NCI-H524 (cell line): ENCODE measurements at places on chromosomes 5 and 9.
A peak's percentile ranks its signal among the peaks of the same experiment; 100 is the strongest.

GRCh38 chr5:139222346-139222745, 24.2 kb upstream of the SIL1 start:
- no peak for DNase-seq

DNA sequence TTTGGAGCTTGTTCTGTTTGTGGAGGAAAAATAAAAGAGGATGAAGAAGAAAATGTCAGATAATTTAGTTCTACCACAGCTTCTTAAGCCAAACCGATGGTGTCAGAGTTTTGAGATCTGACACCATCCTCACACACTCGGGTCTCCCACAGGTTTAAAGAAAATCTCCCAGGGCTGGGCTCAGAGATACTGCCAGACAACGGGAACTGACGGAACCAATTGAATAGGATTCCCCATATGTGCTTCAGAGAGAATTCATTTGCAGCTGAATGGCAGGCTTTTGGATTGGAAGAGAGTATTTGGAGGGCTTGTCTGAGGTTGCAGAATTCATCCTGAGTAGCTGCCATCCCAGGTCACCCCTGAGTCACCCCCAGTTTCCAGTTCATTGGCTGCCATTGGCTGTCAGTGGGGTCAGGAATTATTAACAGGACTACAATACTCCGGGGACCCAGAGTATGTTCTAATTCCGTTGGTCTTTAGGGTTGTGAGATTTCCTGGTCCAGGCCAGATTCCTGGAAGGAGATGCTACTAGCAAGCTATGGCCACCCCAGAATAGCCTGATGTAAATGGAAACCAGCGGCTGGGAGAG, 131.3 kb downstream of the PDZD2 start:
- DNase-seq = no peak

- DNase-seq = peak; percentile 26
These were observed 3.7 kb downstream of the SLC31A2 start for GRCh38 chr9:113154471-113154870.

DNA sequence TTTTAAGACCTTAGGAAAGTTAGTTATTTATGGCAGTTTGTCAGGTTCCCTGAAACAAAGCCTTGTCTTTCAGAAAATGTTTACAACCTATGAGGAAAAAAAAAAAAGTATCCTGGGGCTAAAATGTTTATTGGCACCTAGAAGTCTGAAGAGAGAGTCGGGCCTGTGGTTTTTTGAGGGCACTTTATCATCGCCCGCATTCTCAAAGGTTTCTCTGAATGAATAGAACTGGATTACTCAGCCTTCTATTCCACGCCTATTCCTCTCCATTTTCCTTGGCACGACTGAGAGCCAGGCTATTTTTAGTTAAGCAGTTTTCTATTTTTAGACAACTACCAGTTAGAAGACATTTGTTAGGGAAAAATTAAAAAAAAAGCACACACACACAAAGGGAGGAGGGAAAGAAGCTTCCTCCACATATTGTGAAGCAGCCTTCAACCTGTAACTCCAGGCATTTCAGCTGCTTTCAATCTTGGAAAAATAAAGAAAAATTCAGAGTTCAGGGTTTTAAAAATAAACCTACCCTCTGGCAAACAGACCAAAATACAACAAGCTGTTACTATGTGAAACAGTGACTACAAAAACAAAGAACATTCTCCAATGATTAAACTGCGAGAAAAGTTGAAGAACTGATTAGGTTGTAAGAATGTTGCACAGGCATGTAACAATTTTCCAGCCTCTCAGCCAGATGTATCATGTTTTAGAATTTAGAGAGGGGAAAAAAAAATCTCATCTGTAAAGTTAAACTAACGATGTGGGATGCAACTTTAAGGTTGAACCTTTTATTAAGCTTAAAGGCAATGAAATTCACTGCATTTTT, 97.0 kb downstream of the MEF2C start:
- DNase-seq = no peak

GRCh38 chr9:117526674-117527073, 111.8 kb upstream of the ASTN2 start:
- no peak for DNase-seq

- peak; percentile 96 for DNase-seq
These were observed 35.6 kb upstream of the ANKRD33B start for GRCh38 chr5:10528056-10528816.

DNA sequence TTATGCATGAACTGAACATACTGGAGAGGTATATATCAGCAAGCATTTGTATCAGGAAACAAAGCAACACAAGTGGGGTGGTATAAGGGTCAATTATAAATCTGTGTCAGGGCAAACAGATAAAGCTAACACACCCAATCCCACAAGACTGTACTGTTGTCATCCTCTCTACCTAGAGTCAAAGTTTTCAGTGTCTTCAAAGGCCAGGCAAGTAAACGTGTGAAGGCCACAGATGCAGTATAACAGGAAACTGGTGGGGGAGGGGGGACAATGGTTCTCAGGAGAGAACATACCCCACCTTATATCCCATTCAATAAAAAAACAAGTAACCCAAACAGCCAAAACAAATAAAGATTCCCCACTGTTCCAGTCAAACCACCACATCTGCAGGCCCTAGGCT, 22.1 kb downstream of the ELP1 start:
- no peak for DNase-seq

DNA sequence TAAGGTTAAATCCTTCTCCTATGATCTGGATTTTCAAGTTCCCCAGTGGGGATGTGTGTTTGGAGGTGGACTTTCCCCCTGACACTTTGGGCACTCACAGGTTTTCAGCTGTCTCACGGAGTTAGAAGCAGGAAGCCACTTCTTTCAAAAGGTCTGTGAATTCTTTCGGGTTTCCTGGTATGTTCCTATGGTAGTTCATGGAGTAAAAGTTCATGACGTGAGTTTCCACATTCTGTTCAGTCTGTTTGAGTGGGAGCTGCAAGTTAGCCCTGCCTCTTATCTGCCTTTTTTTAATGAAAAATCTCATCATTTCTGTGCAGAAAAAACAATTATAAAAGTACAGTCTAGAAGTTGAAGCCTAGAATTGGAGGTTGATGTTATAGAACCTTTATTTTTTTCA, 24.9 kb upstream of the SNCAIP start:
- DNase-seq = no peak
